ENCODE measurements at places on chromosomes 7 and 10. TPM values are rescaled to one million over a fixed set of nuclear protein-coding genes. Genes with fewer than 3 reads are reported as not detected.

The RAMP3 gene
- not detected for total RNA-seq

DNA sequence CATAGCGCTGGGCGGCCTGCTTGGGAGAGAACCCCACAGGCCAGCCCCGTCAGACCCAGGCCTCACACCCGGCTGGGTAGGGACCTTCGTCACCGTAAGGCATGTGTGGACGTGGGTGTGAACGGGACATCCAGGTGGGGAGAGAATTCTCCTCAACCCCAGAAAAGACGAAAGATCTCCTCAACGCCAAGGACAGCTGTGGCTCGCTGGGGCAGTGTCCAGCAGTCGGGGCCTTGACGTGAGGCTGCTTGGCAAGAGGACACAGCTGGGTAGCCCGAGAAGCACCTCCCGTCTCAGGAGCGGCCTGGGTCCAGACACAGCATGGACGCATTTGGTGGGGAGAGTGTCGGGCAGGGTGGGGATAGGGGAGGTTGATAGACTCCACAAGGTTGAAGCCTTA is 1.2 kb upstream of the SLIT1 start:
- no peak for DNase-seq

- DNase-seq: no peak
Measured at GRCh38 chr7:128456255-128456725, 612 bp downstream of the HILPDA start.

The LRRC18 gene
- total RNA-seq: not detected

GRCh38 chr7:115300231-115300870 is 378.5 kb downstream of the MDFIC start:
- DNase-seq: no peak

DNA sequence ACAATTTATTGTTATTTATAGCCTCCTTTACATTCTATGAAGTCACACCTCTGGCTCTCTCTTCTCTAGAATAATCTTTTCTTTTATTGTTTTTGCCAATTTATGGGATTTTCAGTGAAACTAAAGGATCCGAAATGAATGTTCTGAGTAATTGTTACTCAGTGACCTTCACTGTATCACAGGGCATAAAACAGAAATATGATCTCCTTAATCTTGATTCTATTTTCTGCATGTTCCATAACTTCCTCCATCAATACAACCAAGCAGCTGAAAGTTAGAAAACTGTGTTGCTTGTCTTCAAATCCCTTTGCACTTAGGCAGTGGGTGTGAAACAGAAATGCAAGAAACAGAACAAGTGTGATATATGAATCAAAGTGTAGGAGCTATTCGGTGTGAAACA is 57.4 kb upstream of the FERD3L start:
- DNase-seq: no peak

DNA sequence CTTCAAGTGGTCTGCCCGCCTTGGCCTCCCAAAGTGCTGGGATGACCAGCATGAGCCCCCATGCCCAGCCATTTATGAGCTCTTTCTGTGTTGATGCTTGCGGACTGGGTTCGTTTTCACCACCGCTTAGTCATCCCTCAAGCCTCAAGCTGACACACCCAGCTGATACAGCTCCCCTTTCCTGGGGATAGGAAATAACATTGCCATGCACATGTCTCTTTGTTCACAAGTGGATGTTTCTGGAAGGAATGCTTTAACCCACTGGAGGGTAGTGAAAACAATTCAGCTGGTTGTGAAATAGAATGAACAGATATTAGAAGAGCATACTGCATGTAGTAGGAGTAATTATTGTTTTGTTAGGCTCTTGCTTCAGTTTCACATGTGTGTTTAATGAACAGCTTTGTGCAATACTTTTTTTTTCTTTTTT is 8.5 kb upstream of the METTL27 start:
- peak; percentile 81 for DNase-seq

The PRKCQ gene
- 0.54 TPM for total RNA-seq
